ENCODE measurements at places on chromosomes 11 and 22.

DNA sequence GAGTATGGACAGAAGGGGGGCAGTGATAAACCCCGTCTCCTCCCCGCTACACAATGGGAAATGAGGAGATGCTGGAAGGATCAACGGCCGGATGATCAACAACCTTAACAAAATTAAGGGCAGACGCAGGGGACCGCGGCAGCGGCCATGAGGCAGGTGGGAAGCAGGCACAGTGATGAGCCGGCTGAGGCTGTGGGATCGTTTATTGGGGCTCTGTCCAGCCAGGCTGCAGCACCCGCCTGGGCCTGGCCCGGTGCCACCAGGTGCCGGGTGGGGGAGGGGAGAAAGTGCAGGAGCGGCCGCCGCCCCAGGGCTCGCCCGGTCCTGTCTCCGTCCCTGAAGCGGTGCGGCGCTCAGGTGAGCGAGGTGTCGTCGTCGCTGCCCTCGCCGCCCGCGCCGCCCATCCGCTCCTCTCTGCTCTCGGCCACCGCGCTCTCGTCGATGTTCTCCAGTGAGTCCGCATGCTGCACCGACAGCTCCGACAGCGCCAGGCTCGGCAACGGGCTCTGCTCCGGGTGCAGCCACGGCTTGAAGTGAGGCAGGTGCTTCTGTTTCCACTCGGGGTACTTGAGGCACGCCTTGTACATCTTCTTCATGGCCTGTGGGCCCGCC is 2.4 kb upstream of the ARAP1 start:
- no peak for DNase-seq

DNA sequence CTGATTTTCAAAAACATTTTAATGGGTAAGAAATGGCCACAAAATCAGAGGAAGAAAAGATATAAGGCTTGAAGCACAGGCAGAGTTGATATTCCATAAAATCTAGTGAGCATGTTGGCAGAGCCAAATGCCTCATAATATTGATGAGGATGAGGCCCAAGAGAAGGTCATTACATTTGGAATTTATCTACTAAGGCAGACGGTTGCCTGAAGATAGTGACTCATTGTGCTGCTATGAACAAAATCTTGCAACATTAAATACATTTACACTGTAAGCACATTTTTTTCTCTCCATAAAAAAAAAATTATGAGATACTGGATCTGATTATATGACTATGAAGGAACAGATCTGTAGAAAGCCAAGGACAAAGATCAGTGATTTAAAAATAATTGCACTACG is 881.4 kb upstream of the CHORDC1 start:
- peak; percentile 60 for DNase-seq

- no peak for DNase-seq
Observed at GRCh38 chr11:60810569-60810968, 25.4 kb downstream of the MS4A10 start.

- DNase-seq: no peak
Observed at GRCh38 chr11:123905826-123906225, 3.9 kb downstream of the OR8D4 start.

DNA sequence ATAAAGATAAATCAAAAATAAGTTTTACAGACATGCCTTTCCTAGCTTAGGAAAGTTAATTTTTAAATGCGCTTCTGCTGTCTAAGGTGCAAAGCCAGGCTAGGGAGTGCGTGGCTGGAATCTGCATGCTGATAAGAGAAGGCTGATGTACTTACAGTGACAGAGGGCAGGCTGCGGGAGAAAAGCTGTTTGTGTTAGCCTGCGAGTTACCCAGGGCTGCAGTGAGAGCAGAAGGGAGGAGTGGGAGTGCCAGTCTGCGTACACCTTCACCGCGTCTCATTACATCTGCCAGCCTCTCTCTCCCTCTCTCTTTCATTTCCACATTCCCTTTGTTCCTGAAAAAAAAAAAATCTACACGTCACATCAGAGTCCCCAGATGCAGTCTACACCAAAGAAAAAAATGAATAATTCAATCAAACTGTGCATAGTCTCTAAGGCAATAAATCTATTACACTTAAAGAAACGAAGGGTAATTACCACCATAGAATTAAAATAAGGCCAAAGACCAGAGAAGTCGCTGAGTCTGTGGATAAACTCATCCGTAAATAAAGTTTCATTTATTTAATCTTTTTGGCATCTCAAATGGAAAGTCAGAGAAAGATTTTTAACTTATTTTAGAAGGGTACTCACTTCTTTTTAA is 126.4 kb upstream of the C11orf58 start:
- DNase-seq: no peak

- no peak for DNase-seq
Observed at GRCh38 chr11:113288286-113288863, 26.0 kb upstream of the TTC12 start.

DNA sequence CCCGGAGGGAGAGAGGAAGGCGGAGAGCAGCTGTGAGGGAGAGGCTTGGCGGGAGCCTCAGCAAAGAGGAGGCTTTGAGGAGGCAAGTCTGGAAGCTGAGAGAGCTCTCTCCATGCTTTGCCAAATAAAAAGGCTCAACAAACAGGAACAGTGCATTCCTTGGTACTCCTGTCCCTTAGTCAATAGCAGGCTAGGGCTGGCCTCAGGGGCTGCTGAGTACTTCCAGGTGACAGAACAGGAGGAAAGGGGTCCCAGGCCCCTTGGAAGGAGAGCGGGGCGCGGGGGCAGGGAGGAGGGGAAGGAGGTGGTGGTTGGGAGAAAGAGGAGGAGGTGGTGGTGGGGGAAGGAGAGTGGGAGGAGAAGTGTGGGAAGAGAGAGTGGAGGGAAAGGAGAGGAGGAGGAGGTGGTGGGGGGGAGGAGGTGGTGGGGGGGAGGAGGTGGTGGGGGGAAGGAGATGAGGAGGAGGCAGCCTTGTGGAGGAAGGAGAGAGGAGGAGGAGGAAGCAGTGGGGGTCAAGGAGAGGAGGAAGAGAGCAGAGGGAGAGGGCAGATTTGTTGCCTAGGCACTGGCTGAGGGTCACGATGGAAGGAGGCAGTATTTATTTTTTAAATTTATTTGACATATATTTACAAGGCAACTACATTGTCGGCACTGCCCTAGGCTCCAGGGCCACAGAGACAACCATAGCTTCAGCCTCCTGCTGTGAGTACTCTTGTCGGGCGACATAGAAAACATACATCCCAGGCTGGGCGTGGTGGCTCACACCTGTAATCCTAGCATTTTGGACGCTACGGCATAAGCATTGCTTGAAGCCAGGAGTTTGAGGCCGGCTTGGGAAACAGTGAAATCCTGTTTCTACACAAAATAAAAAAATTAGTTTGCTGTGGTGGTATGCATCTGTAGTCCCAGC is 74.2 kb upstream of the ZBED5 start:
- no peak for DNase-seq

- no peak for DNase-seq
Observed at GRCh38 chr11:75562836-75563484, 907 bp downstream of the SERPINH1 start.

GRCh38 chr22:32528984-32529982 is 54.7 kb downstream of the FBXO7 start:
- peak; percentile 45 for DNase-seq

DNA sequence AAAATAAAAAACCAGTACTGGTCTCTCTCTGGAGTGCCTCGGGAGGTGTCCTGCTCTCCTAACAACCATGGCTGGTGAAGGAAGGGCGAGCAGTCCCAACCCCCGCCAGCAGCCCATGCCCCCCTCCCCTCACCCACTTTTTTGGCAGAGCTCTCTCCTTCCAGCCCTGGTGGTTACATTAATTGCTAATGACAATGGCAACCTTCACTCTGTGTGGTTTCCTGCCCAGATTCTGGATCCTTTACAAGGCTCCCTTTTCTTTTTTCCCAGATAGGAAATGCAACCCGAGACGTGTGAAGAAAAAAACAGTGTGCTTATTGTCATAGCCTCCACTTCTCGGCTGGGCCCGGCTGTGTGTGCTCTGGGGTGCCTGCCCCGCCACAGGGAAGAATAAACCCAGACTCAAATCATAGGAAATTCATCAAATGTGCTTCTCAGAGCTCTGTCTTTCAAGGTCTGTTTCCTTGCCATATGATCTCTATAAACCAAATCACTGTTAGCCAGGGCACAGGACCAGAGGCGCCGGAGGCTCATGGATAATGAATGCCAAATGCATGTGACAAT is 513.0 kb downstream of the SOX6 start:
- DNase-seq: no peak

DNA sequence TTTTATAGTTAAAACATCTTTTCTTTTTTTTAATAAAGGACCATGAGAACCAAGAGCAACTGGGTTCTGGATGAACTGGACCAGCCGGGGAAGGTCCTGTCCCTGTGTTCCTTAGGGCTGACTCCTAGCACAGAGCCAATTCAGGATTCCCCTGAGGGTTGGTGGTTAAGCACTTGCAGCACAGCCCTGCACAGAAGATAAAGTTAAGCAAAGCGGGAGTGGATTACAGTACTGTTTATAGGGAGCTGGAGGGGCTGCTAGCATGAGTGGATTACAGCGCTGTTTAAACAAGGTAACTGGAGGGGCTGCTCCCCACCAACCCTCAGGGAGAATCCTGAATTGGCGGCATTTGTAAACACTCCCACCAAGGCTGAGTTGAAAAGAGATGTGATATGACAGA is 90.6 kb downstream of the CELSR1 start:
- DNase-seq: no peak

GRCh38 chr11:64112771-64113461 is 53.0 kb downstream of the MACROD1 start:
- DNase-seq: no peak

DNA sequence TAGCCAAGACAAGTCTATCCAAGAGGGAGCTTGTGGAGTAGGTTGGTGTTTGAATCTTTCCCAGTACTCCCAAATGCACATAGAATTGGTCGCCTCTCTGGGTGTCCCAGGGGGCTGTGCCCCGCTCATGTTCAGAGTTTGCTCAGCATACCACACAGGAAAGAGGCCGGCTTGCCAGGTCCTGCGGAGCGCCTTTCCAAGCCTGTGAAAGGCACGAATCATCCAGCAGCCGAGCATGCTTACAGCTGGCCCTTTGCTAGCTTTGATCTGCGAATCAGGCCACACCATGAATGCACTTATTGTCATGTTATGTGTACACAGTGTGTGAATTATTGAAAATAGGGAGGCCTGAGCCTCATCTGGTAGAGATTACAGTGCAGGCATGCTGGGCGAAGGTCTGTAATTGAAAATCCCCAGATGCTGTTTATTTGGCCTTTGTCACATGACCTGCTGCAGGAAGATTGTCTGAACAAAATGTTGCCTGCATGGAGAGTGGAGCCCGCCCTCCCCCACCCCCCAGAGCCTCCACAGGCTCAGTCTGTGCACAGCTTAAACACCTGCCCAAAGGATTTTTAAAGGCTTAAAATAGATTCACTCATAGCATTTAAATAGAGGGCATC is 163.3 kb upstream of the RASSF10 start:
- DNase-seq: no peak

DNA sequence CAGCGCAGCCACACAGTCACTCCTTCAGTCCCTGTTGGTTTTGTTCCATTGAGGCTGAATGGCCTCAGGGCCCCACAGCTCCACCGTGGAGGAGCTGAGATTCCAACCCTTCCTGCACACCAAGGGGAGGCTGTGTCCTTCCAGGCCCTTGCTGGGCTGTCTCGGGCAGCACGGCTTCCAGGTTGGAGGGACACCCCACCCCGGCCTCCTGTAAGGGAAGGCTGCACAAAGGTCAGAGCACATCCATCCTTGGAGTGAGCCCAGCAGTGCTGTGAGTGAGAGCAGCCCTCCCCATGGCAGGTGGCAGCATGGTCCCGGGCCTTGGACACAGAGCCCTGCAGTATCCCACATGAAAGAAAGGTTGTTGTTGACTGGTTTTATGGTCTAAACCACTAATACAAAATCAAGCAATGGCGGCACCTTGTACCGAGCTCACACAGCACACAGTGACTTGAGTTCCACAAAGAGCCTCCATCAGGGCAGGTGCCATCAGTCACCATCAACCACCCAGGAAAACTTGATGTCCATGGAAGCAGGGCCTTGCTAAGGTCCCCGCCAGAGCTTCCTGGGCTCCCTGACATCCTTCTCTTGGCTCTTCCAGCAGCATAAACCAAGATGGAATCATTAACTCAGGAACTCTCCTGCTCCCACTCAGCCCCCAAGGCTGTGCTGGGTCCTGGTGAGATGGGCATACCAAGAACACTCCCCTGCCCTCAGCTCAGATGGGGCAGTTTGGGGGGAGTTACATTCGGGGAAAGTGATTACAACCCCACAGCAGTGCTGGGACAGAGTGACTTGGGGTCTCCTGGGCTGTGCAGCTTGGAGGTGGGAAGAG is 1500.4 kb downstream of the TBC1D22A start:
- DNase-seq: no peak

- DNase-seq: no peak
Observed at GRCh38 chr11:106917973-106918372, 100.3 kb downstream of the GUCY1A2 start.

- DNase-seq: no peak
Observed at GRCh38 chr11:34317036-34317360, 40.8 kb downstream of the ABTB2 start.

DNA sequence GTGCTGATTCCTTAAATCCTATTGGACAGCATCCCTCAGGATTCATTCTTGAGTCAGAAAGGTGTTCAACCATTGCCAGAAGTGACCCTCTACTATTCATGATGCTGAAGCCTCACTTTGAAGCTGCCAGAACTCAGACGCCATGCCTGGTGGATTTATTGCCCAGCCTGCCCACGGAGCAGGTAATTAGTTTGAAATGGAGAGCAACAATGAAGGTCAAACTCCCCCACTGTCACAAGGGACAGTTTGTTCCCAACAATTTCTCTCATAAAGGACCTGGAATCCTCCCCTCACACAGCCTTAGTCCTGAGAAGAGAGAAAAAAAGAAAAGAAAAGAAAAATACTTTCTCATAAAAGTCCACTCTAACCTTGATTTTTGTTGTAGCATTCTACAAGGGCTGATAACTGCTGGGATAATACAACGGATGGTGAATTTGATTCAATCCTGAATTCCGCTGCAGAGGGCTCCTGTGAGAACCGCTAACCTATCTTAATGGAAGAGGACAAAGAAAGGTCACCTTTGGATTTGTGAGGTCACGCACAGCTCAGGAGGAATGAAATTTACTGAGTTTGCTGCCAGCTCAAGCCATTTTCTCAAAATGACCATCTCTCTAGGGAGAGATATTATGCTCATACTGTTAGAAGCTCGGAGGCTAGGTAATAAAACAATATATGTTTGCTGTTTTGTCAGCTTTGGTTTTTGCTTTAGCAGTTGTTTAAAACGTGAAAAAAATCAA is 161.6 kb upstream of the SYN3 start:
- no peak for DNase-seq

DNA sequence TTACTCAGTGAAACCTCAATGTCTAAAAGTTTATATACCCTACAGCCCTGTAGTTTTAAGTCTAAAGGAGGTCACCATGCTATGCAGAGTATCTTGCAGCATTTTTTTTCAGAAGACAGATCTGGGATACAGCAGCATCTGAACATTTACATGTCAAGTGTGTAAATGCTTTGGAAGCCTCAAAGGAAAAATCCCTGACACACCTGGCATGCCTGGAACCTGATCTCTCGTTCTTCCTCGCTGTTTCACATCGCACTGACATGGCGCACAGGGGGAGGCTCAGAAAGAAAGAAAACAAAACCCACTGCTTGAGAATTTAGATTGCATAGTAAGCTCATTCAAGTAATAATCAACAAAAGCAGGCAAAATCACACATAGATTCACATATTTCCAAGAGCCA is 31.0 kb downstream of the PAX6 start:
- no peak for DNase-seq

- no peak for DNase-seq
Observed at GRCh38 chr11:77095551-77096490, 6.8 kb upstream of the OMP start.
